Breast epithelium (tissue), 4 donors: ENCODE measurements at places on chromosomes 1 and 21.

DNA sequence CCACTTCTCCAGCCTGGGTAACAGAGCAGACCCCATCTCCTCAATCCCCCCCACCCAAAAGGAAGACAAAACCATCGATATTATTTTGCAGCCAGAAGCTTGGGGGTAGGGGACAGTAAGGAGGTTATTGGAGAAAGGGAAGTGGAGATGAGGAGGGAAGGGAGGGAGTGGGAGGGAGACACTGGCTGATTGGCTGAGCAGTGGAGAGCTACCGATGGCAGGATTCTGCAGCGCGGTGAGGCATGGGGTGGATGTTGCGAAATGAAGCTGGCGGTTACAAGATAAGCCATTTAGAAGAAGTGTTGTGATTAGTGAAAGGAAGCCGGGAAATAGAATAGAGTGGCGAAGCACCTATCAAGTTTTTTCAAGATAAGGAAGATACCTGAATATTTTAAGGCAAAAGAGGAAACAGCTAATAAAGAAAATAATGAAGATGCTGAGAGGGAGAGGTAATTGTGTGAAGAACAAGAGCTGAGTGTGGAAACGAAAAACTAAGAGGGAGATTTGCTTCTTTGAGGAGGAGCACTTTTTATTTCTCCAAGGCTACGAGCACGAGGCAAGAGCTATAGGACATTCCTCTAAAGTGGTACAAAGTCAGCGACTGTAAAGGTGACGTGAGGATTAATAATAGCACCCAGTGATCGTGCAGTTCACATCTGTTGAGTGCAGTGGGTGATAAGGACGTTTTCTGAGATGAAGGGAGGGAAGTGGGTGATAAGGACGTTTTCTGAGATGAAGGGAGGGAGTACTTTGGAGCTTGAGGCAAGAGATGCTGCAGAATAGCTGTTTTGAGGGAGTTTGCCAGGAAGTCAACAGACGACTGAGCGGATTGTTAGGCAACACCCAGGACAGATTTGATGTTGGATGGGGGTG is 103.2 kb upstream of the KIF26B start:
- no peak for DNase-seq

DNA sequence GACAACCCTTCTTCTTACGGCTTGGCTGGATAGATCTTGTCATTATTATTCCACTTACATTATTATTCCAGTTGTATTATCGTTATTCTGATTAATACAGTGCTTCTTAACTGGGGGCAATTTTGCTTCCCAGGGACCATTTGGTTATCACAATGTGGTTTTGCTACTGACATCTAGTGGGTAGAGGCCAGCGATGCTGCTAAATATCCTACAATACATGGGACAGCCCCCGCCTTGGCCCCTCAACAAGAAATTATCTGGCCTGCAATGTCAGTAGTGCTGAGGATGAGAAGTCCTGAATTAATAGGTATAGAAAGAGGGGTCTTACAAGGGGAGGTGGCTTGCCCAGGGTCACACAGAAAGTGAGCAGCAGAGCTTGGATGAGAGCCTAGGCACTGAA is 105.6 kb downstream of the PTPRU start:
- no peak for DNase-seq

DNA sequence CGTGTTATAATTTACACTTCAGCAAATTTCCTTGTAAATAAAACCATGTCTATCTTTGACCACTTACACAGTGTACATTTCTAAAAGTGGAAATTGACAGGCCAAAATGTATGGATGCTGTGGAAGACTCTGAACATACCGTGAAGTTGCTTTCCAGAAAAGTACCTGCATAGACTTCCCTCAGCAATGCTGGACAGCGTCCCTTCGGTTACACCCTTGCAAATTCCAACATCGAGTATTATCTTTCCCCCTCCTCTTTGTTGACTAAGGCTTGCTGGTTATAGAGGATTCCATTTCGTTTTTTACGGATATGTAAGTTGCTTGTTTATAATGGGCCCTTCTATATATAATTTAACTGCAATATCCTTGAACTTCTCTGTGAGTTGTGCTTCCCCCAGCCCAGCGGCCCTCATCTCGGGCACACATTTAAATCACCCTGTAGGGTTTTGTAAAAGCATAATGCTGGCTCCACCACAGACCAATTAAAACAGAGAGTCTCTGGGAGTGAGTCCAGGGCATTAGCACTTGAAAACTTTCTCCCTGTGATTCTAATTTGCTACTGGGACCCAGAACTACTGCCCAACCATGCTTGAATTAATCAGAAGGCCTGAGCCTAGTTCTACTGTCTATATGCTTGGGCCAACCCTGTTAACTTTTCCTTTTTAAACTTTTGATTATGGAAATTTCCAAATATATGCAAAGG is 230.3 kb downstream of the GRIK3 start:
- no peak for DNase-seq

DNA sequence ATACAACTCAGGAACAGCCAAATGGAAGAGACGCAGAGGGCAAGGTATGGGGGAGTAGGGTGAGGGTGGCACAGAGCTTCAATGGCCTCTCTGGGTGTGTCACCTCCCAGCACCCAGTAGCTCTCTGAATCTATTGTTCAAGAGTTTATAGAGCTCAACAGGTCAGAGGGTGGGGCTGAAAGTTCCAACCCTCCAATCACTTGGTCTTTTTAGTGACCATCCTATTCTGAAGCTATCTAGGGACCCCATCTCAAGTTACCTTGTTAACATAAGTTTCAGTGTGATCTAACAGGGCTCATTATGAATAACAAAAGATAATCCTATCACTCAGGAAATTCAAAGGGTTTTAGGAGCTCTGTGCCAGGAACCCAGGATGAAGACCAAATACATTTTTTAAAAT is 31.2 kb upstream of the ZNF697 start:
- no peak for DNase-seq

GRCh38 chr1:14735841-14736240 is 137.4 kb downstream of the KAZN start:
- DNase-seq = no peak

GRCh38 chr1:116389013-116389412 is 16.0 kb downstream of the ATP1A1 start:
- no peak for DNase-seq

DNA sequence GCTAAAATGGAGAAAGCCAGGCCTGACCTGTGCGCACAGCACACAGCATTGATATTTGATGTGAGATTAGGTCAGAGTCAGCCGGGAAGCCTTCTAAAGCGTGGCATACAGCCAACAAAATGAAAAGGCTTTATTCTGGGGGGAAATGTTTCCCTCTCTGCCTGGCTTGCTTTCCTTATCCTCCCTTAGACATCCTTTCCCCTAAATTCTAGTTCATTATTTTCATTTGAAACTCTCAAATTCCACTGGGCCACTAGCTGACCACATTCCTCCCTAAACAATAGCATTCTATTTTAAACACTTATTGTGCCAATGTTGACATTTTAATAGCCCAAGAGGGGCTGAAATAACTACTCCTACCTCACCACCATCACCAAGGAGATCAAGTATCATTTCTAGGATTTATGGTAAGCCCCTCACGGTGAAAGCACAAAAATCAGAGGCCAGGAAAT is 49.4 kb downstream of the LEPR start:
- no peak for DNase-seq

DNA sequence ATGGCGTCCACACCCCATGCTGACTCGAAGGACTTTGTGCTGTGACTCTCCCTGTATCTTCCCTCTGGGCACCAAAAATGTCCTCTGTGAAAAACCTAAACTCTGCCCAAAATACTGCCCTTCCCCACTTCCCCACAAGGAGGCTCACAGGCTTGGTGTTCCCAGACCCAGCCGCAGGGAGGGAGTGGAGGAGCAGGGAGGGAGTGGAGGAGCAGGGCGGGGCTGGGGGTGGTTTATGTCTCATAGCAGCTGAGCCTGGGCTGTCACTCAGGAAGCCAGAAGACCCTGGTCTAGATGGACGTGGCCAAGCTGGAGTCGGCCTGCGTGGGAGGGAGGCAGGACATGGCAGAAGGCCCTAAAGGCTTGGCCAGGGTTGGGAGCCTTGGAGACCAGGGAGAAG is 461.7 kb downstream of the PTPRU start:
- no peak for DNase-seq

GRCh38 chr1:43312663-43313515 is 12.1 kb downstream of the TIE1 start:
- no peak for DNase-seq

- DNase-seq = peak; percentile 84
Observed at GRCh38 chr1:2199042-2199810, 4.7 kb upstream of the FAAP20 start.

- DNase-seq = no peak
Observed at GRCh38 chr1:219177363-219177762, 3.7 kb downstream of the LYPLAL1 start.

DNA sequence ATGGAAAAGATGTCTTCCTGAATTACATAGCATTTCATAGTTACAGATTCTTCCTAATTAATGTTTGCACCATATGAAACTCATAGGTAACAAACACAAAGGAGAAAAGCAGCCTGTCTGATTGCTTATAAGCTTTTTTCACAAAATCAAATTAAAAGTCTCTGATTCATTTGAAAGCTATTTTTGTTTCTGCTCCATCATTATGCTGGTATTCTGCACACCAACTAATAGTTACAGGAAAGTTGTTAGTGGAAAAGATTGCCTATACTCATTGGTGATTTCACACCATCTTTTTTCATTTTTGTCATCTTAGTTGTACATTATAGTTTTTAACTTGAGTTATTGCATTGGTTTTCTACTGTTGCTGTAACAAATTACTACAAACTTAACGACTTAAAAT is 70.0 kb downstream of the PRKAA2 start:
- no peak for DNase-seq

DNA sequence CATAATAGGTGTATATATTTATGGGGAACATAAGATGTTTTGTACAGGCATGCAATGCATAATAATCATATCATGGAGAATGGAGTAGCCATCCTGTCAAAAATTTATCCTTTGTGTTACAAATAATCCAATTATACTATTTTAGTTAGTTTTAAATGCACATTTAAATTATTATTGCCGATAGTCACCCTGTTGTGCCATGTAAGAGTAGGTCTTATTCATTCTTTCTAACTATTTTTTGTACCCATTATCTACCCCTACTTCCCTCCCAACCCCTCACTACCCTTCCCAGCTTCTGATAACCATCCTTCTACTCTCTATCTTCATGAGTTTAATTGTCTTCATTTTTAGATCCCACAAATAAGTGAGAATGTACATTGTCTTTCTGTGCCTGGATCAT is 8.3 kb upstream of the VN1R5 start:
- DNase-seq = no peak

- DNase-seq = no peak
Observed at GRCh38 chr1:43171312-43171875, 696 bp downstream of the EBNA1BP2 start.

DNA sequence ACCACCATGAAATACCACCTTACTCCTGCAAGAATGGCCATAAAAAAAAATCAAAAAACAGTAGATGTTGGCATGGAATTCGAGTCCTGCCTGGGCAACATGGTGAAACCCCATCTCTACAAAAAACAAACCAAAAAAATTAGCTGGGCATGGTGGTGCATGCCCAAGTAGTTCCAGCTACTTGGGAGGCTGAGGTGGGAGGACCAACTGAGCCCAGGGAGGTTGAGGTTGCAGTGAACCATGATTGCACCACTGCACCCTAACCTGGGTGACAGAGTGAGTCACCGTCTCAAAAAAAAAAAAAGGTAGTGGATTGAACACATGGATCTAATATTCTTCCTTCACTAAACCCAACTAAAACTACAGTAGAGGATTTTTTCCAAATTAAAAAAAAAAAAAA is 125.9 kb downstream of the CCDC185 start:
- no peak for DNase-seq

- peak; percentile 61 for DNase-seq
Observed at GRCh38 chr1:65174585-65174984, 26.6 kb downstream of the AK4 start.

- no peak for DNase-seq
Observed at GRCh38 chr1:94999456-95000131, 72.7 kb upstream of the CNN3 start.

- no peak for DNase-seq
Observed at GRCh38 chr1:219223496-219223895, 49.8 kb downstream of the LYPLAL1 start.

- no peak for DNase-seq
Observed at GRCh38 chr1:27935721-27936120, 921 bp downstream of the SMPDL3B start.

DNA sequence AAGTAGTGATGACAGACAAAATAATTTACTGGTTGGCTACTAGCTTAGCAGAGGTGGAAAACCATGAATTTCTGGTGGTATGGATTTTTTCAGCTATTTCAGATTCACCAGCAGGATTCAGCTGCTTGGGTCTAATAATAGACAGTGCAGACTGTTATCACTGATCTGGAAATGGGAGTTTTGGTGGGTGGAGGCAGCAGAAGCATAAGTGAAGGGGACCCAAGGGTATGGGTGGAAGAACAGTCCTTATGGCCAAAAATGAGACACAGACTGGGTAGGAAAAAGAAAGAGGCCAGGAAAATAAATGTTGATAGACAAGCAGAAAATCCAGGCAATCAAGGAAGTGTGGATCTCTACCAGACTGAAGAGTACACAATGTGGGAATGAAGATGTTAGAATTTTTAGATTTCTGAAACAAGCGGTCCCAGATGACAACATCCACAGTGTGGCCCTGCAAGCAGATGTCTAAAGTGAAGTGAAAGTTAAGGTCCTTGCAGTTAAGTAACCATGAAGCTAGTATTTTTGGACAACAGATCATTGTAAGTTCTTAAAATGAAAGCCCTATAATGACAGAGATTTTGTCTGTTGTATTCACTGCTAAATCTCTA is 24.7 kb downstream of the LYST start:
- DNase-seq = no peak

GRCh38 chr1:102937401-102937800 is 170.9 kb downstream of the COL11A1 start:
- no peak for DNase-seq

DNA sequence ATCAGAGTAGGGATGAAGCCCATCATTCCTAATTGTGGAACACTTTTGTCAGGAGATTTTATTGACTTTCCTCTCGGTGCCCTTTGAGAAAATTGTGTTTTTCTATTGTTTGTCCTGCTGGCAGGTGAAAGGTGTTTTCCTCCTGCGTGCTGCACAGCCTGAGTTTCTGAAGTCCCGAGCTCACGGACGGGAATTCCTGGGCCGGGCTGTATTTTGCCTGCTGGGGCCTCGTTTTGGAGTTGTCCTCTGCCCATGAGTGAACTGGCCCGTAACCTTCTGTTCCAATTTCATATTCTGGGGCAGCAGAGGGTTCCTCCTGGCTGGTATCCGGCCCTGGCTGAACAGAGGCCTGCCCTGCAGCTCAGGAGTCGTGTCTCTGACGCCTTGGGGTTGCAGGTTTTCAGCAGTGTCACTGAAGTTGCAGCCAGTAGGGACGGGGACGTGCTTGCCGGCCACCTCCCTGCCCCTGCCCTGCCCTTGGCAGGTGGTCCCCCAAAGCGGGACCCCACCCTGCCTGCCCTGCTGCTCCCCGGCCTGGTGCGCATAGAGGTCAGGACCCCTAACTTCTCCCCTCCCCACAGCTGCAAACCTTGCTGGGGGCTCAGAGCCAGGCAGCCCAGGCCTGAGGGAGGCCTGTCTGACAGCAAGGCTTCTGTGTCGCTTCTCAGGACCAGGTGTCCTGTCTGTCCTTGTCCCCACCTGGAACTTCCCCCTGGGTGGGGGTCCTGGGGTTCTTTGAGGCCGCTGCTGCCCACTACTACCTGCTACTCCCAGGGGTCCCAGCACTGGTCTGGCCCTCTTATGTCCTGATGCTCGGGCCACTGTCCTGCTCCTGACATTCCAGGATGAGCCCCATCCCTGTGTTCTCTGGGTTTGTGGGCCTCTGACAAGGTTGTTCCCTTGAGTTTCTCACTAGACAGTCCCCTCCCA is 49.0 kb downstream of the SLX9 start:
- no peak for DNase-seq
